ENCODE measurements at places on chromosomes 2 and 18.

GRCh38 chr2:727071-727470 lies 49.9 kb upstream of the TMEM18 start:
- no peak for DNase-seq

DNA sequence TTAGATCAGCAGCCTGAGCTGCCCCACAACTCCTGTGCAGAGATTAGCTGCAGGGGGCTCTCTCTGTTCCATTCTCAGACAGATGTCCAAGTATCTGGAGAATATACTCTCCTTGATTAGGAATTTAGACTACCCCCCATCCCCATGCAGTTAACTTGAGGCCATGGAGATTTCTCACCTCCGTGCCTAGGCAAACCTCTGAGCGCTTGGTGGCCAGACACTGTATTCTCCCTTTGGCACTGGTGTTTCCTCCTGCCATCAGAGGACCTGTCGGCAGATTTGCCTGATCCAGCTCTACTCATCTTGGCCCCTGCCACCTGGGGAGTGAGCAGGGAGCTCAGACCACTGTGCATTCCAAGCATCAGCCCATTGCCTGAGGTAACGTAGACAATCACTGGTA lies 48.3 kb downstream of the ZNF804A start:
- no peak for DNase-seq

DNA sequence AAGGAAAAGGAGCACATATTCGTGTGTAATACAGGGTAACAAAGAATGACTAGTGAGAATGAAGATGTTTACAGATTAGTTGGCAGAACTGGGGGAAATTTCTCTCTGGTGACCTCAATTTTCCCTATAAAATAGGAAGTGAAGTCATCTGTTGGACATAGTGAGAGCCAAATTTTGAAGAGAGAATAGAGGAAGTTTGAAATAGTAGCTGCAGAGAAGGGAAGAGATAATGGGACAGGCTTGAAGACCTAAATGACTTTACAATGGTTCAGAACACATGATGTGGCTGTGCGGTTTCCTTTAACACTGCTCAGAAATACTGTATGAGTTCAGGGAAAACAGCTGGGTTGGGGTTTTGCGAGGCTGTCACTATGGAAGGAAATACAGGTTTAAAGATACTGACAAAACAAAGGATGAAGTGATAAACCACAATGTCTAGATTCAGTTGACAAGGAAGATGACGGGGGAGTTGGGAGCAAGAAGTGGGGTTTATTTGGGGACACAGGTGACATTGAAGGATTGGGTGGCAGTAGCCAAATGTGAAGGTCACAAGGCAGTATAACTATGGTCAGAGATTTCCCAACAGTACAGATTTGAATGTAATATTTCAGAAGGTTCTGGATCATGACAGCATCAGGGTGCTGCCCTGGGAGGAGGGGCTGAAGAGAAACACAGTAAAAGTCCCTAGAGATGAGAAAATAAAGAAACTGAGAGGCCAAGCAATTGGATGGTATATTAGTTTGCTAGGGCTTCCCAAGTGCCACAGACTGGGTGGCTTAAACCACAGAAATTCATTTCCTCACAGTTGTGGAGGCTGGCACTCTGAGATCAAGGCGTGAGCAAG lies 82.6 kb upstream of the TANK start:
- peak; percentile 67 for DNase-seq

GRCh38 chr2:118249531-118249930 lies 161.3 kb downstream of the INSIG2 start:
- DNase-seq = no peak

DNA sequence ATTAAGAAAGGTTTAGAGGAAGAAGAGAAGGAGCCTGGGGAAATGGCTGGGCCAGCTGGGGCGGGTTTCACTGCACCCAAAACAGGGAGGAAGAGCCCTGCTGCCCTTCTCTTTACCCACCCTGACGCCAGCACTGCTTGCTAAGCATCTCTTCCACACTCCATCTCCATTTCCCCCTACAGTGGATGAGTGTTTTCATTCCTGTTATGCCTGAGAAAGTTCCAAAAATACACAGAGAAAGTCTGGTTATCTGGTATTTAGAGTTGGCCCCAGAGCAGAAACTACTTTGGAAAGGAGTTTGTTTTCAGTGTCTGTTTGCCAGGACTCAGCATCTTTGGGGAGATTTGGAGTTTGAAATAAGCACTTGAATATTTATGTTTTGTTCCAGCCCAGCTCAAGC lies 451.0 kb downstream of the SLC4A3 start:
- DNase-seq = no peak

DNA sequence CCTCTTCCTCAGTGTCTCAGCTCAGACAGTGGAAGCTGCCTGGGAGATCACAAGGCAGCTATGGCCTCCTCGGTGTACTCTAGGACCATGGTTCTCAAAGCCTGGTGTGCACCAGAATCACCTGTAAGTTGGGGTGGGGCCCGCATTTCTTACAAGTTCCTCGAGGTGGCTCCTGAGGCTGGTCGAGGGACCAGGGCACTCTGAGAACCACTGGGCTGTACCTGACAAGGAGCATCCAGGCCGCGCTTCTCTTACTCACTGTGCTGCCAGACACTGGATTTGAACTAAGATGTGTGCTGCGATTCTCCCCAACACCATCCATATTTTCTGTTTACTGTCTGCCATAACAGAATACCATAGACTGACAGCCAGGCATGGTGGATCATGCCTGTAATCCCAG lies 59.5 kb downstream of the DIPK1C start:
- DNase-seq = no peak

DNA sequence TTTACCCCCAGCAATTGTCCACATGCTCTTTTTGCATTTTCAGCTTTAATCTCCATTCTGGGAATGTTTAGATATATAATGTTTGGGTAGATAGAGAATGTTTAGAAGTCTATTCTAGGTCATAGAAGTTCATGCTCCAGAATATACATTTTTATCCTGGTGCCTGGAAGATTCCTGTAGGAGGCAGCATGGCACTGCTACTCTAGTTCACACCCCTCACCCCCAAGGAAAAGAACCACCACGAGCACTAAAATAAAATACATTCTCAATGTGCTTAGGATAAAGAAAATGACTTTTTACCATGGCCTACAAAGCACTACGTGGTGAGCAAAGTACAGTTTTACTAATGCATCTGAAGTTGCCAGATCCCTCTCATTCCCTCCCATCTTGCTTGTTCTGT lies 53.8 kb downstream of the MYO1B start:
- no peak for DNase-seq

DNA sequence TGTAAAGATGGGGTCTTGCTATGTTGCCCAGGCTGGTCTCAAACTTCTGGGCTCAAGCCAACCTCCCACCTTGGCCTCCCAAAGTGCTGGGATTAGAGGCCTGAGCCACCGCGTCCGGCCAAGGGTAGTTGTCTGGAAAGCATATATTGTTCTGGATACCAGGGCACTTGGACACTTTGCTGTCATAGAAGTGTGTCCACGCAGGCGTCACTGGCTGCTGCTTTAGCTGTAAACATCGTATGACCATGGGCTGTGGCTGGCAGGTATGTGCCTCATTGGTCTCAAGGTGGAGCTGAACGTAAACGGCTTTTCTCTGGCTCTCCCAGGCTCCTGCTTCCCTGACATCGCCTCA lies 3.2 kb upstream of the GPR35 start:
- no peak for DNase-seq

GRCh38 chr2:200741468-200742202 lies 70.1 kb upstream of the BZW1 start:
- DNase-seq = no peak

DNA sequence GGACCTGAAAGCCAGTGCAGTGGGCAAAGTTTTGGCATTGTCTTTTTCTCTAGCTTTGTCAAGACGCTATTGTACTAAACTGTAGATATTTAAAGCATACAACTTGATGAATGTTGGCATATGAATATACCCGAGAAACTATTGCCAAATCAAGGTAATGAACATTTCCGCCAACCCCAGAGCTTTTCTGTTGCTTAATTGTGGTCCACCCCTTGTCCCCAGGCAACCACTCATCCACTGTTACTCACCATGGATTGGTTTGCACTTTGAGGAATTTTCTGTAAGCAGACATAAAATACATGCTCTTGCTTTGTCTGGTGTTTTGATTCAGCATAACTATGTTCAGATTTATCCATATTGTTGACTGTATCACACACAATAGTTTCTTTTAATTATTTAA lies 688.4 kb downstream of the ADCYAP1 start:
- DNase-seq = no peak

GRCh38 chr2:197137231-197137630 lies 173.3 kb downstream of the ANKRD44 start:
- no peak for DNase-seq

DNA sequence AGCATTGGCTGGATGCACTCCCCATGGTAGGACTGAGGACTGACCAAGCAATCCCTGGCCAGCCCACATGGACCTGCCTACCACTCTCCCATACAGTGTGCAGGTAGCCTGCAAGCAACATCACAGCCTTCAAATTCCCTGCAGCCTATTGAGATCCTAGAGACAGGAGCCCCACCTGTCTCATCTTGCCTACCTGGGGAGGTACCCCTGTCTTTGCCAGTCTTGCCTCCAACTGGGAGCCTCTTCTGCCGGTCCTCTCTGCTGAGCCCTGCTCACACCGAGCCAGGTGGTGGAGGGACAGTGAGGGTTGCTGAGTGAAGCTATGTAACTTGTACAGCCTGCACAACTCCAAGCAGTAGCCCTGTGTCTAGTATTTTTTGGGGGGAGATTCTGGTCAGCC lies 29.9 kb downstream of the TTC32 start:
- DNase-seq = no peak

DNA sequence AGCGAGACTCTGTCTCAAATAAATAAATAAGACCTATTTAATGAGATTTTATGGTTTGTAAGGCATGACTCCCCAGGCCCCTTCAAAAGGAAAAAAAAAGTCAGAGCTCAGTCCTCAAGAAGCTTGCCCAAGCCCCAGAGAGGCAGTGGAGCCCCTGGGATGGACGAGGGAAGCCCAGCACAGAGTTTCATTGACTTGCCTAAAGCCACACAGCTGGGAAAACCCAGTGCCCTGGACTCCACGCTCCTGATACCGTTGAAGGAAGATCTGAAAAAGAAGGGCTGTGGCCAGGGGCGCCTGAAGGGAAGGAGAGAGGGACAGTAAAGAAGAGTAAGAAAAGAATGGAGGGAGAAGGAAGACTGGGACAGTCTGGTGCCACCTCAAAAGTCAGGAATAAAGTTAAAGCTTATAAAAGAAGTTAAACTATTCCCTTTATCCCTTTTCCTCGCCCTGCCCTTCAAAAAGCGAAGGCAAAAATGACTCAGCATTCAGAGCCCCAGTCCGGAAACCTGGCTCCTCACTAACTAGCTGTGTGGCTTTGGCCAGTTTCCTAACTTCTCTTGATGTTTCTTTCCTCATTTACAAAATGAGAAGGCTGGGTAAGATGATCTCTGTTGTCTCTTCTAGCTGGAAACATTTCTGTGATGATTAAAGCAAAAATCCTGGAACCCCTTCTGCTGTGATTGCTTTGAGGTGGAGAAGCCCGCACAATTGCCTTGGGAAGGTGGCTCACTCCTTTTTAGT lies 46.7 kb downstream of the LYPD1 start:
- DNase-seq = no peak

DNA sequence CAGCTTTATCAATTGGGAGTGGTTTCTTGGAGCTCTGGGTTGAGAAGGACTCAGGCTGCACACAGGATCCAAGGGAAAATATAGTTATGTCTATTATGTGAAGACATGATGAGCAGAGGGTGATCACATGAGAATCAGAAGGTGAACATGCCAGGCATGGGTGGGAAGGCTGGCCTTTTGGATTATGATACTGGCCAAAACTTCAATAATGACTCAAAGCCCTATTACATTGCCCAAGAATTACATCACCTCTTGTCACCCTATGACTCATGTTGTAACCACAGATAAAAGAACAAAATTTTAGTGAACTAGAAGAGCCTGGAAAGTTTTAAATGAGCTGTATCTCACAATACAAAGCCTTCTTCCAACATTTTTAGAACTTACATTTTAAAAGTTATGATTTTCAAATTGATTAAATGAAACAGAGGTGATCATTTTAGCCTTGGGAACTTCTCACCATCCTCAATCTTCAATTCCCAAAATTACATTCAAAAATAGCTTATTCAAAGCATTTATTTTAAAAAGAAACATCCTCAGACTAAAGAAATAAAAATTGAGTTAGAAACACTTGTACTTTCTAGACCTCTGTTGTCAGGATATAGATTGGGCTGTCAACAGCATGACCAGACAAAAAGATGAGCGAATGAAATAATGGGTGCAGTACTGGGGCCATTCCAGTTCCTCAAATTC lies 428.3 kb downstream of the MBD2 start:
- no peak for DNase-seq

- no peak for DNase-seq
These were observed 117.2 kb downstream of the UXS1 start for GRCh38 chr2:106076941-106077340.

GRCh38 chr2:230203110-230203676 lies 16.6 kb downstream of the SP110 start:
- peak; percentile 34 for DNase-seq

DNA sequence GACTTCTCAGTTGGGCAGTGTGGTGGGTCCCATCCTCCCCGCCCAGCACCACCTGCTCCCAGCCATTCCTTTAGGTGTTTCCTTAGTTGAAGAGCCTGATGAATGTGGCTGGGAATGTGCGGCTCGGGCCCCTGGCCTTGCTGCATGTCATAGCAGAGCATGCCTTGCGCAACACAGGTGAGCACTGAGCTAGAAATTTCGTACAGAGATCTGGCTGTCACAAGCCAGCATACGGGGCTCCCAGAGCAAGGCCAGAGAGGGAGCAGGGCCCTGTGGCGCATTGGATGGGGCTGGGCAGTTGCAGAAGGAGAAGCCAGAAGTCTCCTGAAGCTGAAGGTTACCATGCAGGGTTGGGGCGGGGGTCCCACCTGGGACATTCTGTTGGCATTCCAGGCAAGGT lies 129.7 kb downstream of the WDSUB1 start:
- no peak for DNase-seq

- no peak for DNase-seq
These were observed 68.5 kb upstream of the NFATC1 start for GRCh38 chr18:79327199-79327721.

GRCh38 chr2:190718652-190719526 lies 70.0 kb downstream of the NAB1 start:
- no peak for DNase-seq

GRCh38 chr2:174334278-174334715 lies 457 bp upstream of the SP9 start:
- no peak for DNase-seq

GRCh38 chr2:108918941-108919341 lies 70.1 kb downstream of the EDAR start:
- DNase-seq = no peak

DNA sequence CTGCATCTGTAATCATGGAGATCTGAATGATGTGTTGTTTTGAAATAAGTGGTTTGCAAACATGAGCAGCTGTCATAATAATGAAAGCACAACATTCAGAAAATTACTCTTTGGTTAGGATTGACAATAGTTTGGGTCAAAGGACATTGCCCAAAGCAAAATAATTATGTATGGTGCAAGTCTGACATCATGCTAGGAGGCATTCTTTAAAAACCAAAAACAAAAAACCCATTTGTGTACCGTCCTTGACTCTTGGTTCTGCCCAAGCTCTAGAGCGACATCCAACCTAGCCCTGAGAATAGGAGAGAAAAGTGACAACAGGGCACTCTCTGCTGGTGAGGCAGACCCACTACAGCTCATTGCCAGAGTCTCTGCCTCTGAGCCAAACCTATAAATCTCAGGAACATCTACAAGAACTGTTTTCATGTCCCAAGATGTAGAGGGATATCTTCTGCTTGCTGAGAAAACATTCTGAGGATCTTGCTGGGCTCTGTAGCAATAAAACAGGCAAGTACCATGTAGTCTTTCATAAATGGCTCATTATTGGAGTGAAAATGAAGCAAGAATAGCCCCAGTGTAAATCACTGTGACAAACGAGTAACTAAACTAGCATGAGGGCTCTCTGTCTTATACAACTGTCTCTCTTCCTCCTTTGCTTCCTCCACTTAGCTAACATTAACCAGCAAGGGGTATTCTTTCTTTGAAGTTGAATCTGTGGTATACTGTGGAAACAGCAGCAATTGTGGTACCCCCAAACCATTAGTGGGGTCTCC lies 266.8 kb upstream of the CXCR4 start:
- DNase-seq = peak; percentile 57

All from CD4-positive, alpha-beta T cell treated with Interferon gamma for 1 hour (primary cell).